ENCODE measurements at places on chromosomes 7 and 10.

DNA sequence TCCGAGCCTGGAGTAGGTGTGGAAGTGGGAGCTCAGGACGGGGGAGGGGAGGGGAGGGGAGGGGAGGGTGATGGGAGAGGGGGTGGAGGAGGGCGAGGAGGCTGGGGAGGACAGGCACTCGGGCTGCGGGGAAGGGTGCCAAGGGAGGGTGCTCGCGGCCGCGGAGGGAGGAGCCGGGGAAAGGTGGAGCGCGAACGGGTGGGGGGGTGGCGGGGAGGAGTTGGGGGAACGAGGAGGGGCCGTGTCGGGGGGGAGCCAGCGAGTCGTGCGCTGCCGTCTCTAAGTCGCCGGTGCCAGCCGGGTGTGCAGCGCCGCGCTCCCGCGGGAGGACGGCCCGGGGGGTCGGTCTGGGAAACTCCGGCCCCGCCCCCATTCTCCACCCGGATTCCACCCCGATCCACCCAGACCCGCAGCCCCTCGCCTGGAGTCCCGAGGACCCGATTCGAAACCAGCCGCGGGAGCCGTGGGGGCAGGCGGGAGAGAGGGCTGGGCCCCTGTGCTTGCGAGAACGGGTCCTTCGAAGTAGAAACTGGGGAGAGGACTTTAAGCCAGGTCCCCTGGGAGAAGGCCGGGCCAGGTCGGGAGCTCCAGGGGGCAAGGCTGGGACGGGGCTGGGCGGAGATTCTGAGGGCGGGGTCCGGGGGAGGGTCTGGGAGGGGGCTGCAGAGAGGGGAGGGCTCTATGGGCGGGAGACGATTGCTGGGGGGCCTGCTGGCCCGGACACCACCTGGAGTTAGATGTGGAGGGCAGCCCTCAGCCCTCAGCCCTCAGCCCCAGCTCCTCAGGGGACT, at the start of gene ZNF467:
Gene ZNF467, minus strand, starts transcription at position 143 of the 791 bp plus-strand sequence. CDS start 2,556 bp downstream, outside the sequence.
- DNase-seq: no peak

GRCh38 chr10:124672181-124672638, 72.0 kb downstream of the FAM53B start:
- no peak for DNase-seq

- DNase-seq: no peak
Observed at GRCh38 chr7:153423210-153423590, 629.0 kb upstream of the DPP6 start.

DNA sequence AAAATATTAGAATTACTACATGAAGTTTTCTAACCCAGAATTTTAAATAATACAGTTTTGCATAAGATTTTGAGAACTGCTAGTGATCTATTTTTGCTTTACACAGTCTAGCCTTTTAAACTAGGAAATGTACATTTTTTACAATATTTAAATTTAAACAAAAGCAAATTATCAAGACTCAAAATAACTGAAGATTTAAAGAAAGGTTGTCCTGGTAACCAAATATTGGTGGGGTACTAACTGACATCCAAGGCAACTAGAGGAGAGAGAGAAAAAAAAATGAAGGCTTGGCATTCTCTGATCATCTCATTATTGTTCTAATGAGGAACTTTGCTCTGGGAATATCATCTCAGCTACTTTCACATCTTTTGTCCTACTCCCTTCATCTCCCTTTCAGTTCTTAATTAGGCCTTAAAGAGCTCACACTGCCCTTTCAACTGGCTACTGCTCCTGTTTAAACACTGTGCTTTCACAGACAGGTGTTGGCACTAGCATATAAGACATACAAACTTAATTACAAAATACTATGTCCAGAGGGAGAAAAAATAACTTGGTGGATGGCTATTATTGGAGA, 33.7 kb downstream of the RAB11FIP2 start:
- DNase-seq: no peak

- DNase-seq: no peak
Observed at GRCh38 chr10:44929356-44930255, 18.5 kb downstream of the TMEM72 start.

GRCh38 chr10:104613406-104613805, 27.7 kb upstream of the SORCS3 start:
- DNase-seq: no peak

- DNase-seq: no peak
Observed at GRCh38 chr7:141571059-141571458, 19.8 kb downstream of the AGK start.

DNA sequence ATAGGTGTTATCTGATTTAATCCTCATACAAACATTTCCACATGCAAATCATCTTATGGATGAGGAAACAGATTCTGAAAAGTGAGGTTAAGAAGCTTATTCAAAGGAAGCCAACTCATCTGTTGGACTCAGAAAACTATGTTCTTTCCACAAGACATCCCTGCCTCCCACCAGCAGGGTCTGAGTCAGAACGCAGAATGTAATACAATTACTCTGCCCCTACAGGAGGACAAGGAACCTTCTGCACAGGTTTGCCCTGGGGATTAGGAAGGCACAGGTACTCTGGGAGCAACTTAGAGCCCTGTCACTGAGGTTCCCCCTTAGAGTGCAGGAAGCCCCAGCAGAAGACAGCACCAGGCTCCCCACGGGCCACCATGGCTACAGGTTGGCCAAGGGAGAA, 255.7 kb downstream of the TNS3 start:
- no peak for DNase-seq

DNA sequence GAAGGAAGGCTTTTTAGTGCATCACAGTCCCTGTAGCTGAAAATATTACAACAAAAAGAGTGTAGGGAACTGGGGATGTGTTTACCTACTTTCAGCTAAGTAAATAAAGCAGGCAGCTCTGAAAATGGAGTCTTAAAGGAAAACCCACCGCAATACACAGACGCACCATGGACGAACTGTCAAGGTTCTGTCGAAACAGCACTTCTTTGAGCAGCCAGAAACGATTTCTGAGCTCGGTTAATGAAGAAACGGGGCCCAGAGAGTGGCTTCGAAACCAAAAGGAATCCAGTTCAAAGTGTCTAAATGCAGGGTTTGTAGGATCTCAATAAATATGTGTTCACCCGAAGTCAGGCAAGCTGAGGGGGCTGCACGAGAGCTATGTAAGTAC, 275.4 kb upstream of the NEBL start:
- no peak for DNase-seq

GRCh38 chr7:122518488-122518887, 180.4 kb downstream of the RNF133 start:
- DNase-seq: no peak

DNA sequence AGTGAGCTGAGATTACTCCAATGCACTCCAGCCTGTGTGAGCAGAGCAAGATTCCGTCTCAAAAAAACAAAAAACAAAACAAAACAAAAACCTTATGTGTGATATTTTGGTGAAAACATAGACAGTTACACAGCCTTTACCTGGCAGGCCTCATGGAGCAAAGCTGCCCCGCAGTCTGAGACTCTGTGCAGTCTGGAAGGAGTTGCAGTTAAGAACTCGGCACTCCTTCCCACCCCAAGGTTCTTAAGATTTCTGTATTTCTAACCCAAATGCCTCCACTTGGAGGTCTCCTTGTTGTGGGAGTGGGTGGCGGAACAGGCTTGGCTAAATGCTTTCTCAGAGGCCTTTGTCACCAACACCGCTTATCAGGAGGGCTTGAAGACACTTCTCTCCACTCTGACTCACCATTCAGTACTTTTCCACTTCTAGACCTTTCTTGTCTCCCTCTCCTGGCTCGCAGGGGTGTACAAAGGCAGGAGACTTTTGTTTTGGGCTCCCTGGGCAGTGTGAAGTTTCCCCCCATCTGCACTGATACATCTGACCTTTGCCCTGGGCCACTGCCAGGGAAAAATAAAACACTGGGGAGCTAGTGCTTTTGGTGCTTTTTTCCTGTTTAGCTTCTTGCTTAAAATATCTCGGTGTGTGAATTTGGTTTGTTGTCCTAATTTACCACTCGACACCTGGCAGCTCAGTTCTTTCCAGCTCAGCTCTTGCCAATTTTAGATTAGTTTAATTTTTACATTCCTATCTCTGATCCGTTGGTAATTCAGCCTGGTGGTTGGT, 51.3 kb upstream of the MAGI2 start:
- DNase-seq: no peak

DNA sequence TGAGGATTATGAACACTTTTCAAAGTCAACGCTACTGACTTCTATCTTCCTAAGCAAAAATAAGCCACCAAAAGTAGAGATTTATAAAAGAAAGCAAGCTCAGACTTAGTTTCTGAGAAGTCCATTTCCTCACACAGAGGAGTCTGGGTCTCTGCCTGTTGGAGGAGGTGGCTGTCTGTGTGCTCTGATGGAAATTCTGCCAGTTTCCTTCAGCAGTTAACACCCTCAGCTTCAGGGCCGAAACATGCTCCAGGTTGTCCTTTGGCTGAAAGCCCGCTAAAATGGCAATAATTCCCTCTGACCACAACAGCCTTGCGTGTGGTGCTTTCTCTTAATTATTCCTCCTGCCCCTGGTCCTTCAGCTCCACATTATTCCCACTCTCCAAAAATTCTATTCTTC, 127.8 kb upstream of the LAMB4 start:
- DNase-seq: no peak

DNA sequence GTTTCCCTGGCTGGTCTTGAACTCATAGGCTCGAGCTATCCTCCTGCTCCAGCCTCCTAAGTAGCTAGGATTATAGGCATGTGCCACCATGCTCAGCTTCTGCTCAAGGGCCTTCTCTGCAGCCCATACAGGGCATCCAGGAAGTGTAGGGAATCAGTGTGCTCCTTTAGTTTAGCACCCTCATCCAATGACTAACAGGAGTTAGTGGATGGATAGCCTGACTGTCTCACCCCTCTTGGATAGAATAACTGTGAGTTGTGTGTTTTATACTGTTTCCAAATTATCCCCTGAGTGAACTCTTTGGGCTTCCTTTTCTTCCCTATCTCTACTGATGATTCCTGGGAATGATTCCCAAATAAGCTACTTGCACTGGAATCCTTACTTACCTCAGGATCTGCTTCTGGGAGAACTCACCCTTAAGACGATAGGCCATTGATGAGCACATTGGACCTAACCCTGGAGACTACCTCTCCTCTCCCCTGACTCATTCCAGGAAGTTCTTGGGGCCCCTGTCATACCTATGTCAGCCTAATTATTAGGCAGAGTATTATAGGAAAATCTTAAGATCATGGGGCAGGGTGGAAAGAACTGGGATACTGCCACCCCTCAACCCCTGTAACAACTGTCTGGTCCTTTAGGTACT, 18.5 kb downstream of the STRIP2 start:
- DNase-seq: no peak

GRCh38 chr7:91927912-91928311, 12.8 kb upstream of the AKAP9 start:
- no peak for DNase-seq

- DNase-seq: no peak
Observed at GRCh38 chr7:148721390-148721789, 22.7 kb downstream of the CUL1 start.
